ENCODE measurements at places on chromosomes 1 and 21.

DNA sequence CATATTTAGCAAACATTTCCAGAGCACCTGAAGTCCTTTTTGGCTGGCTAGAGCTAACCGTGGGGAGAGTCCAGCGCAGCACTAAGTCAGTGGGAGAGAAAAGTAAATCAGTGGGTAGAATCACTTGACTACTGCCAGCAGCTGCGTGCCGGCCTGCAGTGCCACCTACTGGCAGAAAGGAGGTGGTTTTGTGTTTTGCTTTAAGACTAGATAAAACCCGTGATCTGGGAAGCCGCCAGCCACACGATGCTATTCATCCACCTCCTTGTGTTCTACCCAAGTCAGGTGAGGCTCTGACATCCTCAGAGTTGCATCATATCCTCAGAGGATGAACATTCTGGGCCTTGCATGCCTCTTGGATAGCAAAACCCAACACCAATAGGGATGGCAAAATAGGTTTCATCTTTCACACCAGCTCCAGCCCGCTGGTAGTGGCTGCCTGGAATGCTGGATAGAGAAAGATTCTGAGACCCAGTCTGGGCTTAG is 14.1 kb upstream of the HEYL start:
- peak; percentile 90 for DNase-seq

GRCh38 chr1:36522021-36522420 is 39.3 kb upstream of the CSF3R start:
- no peak for DNase-seq

DNA sequence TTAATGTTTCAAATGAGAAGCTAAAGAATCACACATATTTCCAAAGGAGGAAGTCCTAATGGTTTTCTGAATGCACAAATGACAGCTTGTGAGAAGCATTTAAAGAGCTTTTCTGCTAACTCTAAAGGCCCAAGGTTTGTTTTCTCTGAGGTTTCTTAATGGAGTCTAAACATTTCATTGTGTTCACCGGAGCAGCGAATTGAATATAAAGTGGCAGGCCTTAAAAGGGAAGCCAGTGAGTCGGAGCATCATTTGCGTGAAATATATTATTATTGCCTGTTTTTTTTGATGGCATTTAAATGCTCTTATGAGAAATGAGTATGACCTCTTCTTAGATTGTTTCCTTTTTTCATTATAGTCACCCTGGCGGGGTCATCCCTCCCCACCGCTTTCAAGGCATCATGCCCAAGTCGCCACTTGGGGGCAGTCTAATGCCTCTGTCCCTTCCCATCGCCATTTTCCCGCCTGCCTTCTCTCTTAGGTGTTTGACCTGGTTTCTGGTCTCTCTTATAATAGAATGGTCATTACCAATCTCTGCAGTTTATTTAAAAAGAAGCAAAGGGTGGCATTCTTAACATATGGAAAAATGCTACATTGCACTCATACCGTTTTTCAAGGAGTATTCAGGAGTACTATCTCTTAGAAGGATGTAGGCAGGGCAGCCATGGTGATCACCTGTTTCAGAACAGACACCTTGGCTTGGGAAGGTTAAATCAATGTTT is 25.3 kb upstream of the OVAAL start:
- peak; percentile 82 for DNase-seq

DNA sequence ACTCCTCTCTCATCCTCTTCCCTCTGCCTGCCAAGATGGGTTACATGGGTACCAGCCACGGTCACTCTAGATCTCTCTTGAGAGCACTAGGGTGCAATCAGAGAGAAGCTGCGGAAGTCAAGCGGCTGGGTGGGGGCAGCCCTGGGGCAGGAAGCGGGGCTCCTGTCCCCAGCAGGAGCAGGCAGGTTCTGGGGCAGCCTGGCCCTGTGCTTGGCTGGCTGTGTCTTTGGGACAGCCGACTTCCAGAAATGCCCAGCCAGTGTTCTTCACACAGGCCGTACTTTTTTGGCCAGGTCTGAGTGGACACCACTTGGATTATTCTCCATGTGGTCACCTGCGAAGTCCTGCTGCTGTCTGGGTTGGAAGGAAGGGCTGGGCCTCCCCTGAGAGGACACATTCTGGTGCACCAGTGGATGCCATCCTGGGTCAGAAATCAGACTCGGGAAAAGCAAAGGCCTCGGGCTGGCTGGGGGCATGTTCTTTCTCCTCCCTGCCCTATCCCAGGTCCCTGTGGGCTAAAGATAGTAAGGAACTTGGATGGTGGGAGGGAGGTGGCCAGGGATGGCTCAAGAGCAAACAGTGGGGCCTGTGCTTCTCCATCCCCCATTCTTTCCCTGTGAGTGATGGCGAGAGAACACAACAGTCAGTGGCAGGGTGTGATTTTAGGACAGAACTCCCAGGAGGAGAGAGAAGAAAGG is 93.7 kb downstream of the ITPKB start:
- DNase-seq, result no peak

GRCh38 chr1:177984136-177984525 is 14.3 kb upstream of the SEC16B start:
- DNase-seq, result peak; percentile 76

GRCh38 chr21:36828891-36829515 is 130.1 kb downstream of the SIM2 start:
- no peak for DNase-seq

DNA sequence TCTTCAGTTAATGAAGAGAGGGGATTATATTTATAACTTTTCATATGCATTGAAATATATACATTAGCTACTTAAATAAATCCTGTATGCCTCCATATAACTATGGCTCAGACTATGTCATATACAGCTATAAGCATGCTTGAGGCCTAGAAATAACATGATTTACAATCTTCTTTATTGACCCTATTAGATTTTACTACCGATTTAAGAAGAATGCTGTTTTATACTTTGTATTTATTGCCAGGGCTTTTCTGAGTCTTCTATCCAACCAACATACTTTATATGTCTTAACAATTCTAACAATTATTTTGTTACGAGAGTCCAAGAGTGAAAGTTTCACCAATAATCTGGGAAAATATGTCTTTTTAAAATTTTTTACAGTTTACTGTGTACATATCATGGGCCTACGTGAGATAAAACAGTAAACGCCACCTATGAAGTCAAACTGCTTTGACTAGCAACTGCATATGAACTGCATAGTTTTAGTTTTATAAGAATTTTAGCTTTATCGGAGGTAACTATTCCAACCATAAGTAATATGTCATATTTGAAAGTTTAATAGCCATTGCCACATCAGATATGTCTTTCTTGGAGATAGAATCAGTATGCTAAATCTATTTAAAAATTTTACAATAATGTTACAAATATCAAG is 861.0 kb downstream of the USP25 start:
- DNase-seq, result no peak

GRCh38 chr1:162230096-162230495 is 146.6 kb downstream of the SPATA46 start:
- peak; percentile 73 for DNase-seq

DNA sequence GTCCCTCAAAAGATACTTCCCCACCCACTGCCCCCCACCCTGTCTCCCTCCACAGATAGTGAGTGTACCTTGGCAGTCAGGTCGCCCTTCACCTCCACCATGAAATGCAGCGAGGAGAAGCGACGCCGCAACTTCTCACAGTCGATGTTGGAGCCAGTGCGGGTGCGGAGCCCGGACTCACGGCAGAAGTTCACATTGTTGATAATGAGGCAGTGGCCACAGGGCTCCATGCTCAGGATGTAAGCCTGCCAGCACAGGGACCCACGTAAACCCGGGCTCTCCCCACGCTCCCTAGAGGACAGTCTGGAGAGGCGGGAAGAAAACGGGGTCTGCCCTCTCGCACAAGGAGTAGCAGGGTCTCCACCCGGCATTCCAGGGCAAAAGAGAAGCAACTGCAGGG is 17.2 kb downstream of the CASP9 start:
- no peak for DNase-seq

DNA sequence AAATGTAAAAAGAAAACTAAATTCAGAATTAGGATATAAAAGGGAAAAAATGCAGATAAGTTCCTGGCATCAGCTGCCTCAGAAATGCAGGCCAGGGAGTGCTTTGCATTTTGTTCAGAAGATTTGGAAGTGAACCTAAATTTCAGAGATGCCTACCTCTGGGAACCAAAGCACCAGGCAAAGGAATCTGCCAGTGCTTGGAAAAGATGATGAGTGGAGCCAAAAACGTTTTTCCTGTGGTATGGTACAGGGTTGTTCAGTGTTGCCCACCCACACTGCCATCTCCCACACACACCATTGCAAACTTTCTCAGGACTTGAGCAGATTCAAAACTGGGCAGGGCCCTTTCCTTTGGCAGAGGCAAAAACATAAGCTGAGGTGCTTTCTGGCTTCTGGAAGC is 349.5 kb downstream of the TGFB2 start:
- DNase-seq, result no peak

DNA sequence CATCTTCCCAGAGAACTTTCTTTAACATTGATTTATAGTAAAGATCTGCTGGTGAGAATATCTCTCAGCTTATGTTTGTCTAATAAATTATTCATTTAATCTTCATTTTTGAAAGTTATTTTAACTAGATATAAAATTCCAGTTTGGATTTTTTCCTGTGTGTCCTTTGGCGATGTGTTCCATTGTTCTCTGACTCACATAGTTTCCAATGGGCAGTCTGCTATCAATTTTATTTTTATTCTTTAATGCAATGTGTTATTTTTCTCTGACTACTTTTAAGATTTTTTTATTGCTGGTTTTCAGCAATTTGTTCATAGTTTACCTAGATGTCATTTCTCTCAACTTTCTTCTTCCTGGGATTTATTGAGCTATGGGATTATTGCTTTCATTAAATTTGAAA is 325.2 kb upstream of the POGK start:
- DNase-seq, result no peak

- no peak for DNase-seq
Measured at GRCh38 chr1:223175032-223175431, 32.0 kb upstream of the TLR5 start.

GRCh38 chr1:203405703-203406438 is 54.9 kb upstream of the FMOD start:
- DNase-seq, result no peak

GRCh38 chr21:42684109-42684916 is 30.9 kb downstream of the PDE9A start:
- no peak for DNase-seq

DNA sequence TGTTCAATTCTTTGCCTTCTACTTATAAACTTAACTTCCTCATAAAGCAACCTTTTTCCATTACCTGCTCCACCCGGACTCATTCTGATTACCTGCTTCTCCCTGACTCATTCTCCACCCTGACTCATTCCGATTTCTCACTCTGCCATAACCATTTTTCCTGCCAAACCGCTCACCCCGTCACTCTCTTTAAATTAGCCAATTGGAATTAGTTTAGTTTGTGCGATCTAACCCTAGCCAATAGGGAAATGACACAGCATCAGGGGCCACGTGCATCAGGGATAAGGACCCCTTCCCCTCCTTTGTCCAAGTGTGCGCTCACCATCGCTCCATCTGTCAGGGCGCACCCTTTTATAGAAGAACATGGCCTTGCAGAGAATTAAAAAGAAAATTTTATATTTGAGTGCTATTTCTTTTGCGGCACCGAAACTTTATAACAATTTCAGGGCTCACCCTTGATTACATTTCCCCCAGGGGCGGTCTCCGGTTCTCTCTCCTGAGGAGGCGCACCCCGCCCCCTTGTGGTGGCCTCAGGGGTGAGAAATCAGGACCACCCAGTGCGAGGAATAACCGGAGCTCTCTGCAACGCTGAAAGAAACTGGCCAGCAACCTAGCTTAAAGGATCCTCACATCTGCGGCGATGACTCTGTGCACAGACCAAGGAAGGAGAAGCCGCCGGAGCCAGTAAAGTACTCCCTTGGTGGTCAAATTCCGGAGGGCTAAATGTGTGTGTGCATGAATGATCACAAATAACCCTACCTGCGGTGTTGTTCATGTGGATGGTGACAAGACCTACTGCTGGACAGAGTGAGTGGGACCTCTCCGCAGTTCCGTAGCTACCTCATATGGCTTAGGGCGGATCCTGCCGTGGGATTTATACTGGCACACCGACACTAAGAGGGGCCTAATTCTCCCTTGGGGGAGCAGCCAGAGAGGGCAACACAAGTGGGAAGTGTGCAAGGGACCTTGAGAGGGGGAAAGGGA is 30.3 kb upstream of the CBR3 start:
- peak; percentile 74 for DNase-seq

DNA sequence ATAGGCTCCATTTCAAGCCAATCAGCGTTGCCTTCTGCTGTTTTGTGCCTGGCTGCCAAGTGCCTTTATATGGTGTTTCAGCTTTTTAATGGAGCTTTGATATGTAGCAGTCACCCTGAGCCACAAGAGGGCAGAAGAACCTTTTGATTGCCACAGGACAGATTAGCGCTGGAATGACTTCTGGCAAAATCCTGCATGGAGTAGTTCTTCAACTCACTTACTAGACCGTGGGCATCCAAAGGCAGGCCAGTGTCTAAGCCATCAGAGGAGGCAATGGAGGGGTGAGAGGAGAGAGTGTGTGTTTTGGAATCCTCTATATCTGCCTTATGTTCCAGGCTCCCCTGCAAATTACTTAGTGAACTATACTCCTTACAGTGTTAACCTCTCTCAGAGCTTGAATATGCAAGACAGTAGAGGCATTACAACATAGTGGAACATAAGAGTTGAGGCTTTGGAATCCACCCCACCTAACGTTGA is 56.2 kb downstream of the ST3GAL3 start:
- DNase-seq, result peak; percentile 95

GRCh38 chr1:147504801-147505311 is 36.4 kb upstream of the BCL9 start:
- peak; percentile 17 for DNase-seq

GRCh38 chr21:43609501-43610340 is 49.6 kb downstream of the HSF2BP start:
- DNase-seq, result peak; percentile 29

GRCh38 chr1:228293393-228293792 is 85.5 kb downstream of the OBSCN start:
- no peak for DNase-seq

- no peak for DNase-seq
Measured at GRCh38 chr1:24978383-24979032, 48.4 kb upstream of the RUNX3 start.

GRCh38 chr1:6269720-6270400 is 9.0 kb upstream of the GPR153 start:
- DNase-seq, result peak; percentile 47

- peak; percentile 80 for DNase-seq
Measured at GRCh38 chr1:229856009-229856650, 210.9 kb upstream of the GALNT2 start.

DNA sequence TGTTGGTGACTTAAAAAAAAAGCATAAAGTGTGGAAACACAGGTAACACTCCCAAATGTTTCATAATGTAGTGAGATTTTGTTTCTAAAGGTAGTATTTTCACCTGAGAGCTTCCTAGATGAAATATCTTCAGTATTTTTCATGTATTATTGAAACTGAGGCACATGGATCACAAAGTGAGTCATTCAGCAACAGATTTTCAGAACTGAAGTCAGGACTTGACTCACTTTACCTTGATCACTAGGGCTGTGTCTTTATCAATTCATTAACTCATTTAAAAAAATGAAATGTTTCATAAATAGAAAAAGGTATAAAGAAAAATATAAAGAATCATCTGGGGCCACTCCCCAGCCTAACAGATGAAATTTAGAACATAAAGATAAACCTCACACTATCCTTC is 66.5 kb upstream of the RCC1 start:
- DNase-seq, result no peak

DNA sequence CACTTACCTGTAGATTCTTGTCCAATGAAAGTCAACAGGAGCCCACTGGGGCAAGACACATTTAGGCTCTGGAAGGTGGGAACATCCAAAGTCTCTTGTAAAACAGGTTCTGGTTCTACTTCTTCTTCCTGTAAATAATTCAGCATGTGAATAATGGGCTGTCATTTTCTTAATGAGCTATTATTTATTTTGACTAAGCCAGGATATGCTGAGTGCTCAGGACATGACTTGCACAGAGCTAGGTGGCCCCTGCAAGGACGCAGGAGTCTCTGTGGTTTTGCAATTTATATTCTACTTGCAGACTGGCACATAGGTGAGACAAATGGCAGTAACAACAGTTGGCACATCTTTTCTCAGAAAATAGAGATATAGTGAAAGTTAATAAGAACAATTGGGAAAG is 98.7 kb downstream of the WDR3 start:
- no peak for DNase-seq
